Immature natural killer cell (primary cell): ENCODE measurements at places on chromosomes 2 and 18.

- DNase-seq: no peak
These were observed 80.3 kb downstream of the INSIG2 start for GRCh38 chr2:118168615-118169014.

DNA sequence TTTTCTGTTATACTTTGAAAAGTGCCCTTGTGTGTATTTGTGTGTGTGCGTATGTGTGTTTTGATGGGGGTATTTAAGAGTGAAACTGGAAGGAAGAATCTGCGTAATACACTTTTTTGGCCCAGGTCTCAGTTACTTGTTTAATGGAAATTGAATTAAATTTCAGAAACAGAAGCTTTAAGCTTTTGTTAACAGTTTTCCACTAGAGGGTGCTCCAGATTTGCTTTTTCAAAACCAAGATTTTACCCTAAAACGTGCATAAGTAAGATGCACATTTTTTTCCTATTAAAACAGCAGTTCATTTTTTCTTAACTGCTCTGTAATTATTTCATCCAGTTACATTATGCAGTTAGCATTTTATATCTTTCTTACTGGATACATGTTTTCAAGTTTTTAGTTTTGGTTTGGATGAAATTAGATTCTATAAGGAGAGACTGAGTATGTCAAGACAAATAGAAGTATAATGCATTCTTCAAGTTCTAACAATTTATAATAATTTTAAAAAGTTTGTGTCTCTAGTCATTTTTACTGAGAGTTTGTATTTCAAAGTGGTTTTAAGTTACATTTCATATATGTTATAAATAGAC is 97.2 kb downstream of the PIK3C3 start:
- DNase-seq: no peak

DNA sequence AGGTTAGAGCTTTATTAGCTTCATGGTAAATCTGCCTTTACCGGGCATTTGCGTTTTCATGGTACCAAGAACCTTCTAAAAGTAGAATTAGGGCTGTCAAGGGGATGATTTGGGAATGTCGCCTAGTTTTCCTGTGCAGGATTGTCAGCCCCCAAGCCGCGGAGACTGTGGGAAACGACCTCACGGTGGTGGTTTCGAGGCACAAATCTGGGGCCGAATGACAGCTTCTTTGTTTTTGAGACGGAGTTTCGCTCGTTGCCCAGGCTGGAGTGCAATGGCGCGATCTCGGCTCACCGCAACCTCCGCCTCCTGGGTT is 615 bp upstream of the USP39 start:
- no peak for DNase-seq

- no peak for DNase-seq
These were observed 651.3 kb downstream of the DCDC2C start for GRCh38 chr2:4354678-4355077.

DNA sequence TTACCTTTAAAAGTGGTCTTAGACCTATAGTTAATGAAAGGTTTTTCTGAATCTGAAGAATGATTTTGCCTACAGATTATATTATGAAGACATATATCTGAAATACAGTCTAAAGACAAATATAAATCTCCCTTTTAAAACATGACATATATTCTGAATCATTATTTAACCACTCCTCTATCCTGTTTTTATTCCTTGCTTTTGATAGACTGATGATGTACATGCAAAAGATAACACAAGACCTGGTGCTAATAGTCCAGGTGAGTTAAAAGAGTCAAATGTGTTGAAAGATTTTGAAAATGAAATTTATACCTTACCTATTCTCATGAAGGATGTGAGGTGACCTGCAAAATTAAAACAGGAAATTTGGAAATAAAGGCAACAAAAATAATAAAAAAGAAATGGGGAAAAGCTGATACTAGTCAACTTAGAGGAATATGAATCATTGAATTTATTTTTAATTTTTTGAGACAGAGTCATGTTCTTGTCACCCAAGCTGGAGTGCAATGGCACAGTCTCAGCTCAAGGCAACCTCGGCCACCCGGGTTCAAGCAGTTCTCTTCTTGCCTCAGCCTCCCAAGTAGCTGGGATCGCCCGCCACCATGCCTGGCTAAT is 29.3 kb downstream of the DDX1 start:
- no peak for DNase-seq

DNA sequence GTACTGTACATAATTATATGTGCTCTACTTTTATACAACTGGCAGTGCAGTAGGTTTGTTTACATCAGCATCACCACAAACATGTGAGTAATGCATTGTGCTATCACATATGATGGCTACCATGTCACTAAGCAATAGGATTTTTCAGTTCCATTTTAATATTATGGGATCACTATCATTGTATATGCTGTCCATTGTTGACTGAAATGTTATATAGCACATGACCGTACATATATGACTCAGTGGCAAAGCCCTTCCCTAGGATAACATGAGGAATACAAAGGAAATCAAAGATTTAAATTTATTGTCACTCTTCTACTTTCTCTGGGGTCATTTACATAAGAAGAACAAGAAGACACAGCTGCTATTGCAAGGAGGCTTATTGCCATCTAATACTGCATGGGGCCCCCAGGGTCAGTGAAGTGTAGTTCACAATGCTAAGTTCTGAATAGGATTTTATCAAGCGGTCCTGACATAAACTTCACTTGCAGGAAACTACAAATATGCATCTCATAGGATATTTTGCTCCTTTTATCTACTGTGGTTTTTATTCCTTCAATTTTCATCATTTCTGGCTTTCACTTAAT is 21.8 kb downstream of the PDE1A start:
- no peak for DNase-seq

DNA sequence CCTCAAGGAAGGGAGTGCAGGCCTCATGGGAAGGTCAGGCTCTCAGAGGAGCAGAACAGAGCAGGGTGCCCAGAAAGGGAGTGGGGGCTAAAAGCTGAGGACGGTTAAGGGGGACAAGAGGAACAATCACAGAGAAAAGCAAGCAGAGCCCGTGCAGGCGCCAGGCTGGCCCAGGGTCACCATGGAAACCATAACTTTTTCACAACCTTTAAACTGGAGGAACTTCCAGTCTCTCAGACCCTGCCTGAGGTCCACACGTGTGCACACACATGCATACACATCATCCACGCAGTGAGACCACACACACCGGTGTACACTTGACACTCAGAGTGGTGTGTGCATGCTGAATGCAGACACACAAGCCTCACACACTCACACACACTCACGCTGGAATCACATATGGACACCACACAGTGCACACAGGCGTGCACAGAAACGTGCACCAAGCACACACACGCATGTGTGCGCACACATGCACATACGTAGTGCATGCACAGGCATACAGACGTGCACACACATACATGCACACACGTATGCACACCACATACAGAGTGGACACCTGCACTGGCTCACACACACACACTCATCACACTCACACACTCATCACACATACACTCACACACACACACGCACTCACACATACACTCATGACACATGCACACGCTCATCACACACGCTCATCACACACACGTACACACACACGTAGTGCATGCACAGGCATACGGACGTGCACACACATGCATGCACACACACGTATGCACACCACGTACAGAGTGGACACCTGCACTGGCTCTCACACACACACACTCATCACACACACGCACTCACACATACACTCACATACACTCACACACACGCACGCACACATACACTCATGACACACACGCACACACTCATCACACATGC is 37.2 kb upstream of the SNED1 start:
- no peak for DNase-seq

GRCh38 chr2:173669271-173669853 is 295.8 kb downstream of the SP3 start:
- DNase-seq: no peak

DNA sequence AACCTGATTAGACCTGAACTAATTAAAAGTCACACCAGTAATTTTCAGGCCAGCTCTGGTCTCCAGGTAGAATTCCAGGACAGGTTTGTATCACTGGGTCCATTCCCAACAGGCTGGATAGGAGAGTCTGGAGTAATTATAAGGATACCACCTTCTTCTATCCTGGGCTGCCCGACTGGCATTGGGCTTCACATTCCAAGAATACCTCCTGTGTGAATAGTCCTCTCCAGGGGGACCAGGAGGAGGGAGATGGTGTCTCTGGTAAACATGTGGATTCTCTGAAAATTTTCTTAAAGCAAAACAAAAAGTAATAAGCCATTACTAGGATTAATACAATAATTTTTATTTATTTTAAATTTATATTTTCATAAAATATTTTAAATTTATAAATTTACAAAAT is 17.3 kb downstream of the DUSP11 start:
- DNase-seq: no peak

GRCh38 chr2:46645681-46646162 is 166.4 kb downstream of the TMEM247 start:
- no peak for DNase-seq

DNA sequence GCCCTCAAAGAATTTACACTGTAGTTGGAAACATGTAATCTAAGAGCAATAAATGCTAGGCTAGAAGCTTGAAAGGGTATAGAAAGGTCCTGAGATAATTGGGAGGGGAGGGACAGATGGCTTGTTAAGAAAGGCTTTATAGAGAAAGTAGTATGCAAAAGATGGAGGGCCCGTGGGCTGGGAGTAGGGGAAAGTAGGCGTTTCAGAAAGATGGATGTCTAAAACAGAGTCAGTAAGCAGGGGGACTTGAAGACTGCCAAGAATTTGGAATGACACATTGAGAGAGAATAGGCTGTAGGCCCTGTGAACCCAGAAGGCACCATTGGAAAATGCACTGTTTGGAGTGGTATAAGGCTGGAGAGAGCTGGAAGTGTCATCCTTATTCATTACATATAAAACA is 822 bp downstream of the PSMG2 start:
- no peak for DNase-seq

- DNase-seq: no peak
These were observed 191.9 kb upstream of the TCF4 start for GRCh38 chr18:55779691-55780585.

DNA sequence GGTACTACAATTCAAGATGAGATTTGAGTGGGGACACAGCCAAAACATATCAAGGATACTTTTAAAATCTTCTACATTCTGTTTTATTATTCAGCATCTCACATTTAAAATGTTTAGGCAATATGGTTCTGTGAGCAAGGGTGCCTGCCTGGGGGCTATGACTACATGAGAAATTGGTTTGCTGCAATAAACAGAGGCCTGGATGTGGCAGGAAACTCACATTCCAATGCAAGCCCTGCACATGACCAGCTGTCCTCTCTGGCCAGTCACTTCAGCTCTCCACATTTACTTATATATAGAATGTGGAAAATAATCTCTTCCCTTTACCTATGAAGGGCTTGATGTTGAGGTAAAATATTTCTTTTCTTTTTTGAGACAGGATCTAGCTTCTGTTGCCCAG is 193.4 kb downstream of the LRRTM1 start:
- DNase-seq: no peak

DNA sequence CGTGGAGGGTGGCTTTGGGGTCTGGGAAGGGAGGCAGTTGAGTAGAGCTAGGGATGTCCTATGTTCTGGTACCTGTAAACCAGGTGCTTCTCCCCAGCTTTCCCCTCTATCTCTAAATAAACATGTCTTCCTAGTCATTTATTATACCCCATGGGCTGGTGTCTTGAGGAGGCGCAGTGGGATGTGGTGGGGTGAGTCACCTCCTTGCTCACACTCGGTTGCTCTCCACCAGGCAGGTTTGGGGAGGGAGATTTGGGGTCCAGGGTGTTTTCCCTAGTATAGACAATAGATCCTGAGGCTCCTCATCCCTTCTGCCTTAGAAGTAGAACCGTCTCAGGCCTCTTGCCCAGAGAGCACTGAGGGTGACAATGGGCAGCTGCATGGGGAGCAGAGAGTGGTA is 5.1 kb downstream of the PSD4 start:
- no peak for DNase-seq
